Retinal pigment epithelial cell (primary cell): ENCODE measurements at places on chromosomes 13 and 19.

DNA sequence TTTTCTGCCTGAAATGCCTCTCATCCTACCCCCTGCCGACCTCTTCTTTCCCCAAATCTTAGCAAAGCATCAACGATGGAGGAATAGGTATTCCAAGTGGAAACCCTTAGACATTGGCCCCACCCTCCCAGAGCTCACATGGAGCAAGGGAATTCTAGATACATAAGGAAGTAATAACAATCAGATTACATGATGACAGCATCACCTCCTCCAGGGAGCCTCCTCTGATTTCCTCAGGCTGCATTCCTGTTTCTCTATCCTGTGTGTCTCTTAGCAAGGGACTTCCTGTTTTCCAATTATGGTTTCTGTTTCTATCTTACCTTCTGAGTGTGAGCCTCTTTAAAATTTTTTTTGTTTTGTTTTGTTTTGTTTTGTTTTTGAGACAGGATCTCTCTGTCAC is 246.6 kb downstream of the TSHZ3 start:
- DNase-seq = no peak

DNA sequence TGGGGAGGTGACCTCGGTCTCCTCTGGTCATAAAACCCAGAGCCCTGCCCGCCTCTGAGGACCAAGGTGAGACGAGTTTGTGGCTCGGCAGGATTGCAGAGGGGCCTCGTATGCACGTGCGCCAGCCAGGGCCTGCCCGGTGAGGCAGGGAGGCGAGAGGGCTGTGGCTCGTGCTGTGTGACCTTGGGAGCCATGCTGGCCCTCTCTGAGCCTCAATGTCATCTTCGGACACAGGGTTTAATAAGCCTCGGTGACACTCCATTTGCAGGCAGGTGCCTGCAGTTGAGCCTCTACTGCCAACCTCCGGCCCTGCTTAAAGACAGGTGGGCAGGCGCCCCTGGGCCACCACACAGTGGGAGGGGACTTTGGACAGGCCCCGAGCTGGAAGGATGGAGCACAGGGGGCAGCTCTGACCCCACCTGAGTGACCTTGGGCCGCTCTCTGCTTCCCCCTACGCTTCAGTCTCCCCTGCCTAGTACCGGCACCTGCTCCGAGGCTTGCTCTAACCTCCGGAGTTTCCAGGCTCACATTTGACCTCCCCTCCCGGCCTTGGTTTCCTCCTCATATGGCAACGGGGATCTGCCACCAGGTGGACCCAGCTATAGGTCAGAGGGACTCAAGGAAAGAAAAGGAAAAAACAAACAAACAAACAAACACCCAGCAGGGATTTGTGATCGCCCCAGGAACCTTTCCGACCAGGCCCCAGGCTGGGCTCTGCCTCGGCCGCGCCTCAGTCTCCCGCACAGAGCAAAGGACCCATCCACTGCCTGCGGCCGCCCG is 3.1 kb downstream of the ZBTB7A start:
- DNase-seq = no peak

- no peak for DNase-seq
Measured at GRCh38 chr19:14603990-14604387, 21.1 kb downstream of the CLEC17A start.

DNA sequence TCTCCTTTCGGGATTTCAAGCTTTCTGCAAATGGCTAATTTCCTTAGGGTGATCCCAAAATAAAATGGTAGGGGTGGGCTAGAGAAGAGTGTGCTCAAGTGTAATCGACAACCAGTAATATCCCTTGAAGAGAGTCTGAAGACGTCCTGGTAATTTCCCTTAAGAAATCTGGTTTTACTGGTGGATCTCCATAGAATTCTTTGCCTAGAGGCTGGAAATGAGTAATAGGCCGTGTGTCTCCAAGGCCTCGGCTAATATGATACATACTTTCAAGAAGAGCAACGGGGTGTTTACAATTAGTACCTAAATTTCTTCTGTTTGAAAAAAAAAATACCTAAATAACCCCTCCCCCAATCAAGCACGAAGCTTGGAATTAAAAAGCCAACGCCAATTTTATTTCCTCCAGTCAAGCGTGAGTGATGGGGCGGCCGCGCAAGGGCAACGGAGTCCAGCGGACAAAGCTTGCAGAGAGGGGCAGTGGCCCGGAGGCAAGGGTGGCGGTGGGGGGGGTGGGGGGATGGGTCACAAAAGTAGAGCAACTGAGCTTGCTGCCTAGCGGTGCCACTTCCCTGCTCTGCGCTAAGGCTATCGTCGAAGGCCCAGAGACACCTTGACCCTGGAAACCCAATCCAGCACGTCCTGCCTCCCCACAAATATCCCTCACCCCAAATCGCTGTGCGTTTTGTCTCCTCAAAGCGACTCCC is 7.8 kb downstream of the SOX21 start:
- no peak for DNase-seq

DNA sequence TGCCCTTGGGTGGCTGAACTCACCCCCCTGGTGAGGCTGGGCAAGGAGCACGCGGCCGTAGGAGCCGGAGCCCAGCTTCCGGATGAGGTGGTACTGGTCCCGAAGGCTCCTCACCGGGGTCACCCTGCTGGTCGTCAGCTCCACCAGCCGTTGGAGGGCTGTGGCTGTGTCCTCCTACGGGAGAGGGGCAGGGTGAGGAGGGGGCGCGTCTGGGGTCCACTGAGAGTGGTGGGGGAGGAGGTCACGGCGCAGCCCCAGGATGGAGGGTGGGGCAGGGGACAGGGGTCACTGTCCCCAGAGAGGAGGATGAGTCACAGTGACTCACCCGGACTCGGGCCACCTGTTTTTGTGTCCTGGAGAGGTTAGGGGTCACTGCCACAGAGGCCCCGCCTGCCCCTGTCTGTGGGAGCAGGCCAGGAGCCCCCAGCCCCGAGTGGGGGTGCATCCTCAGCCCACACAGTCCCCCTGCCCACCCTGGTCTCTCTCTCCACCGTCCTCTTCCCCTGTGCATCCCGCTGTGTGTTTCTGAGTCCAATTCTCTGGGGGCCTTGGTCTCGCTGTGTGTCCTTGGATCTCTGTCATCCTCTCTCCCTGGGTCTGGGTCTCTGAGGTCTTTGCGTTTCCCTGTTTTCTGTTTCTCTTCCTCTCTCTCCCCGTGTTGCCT is 435 bp downstream of the SBK3 start:
- DNase-seq = no peak
